ENCODE measurements at places on chromosomes 2 and 18.

- DNase-seq, result peak; percentile 51
Measured at GRCh38 chr2:240368781-240369331, 66.6 kb upstream of the GPC1 start.

DNA sequence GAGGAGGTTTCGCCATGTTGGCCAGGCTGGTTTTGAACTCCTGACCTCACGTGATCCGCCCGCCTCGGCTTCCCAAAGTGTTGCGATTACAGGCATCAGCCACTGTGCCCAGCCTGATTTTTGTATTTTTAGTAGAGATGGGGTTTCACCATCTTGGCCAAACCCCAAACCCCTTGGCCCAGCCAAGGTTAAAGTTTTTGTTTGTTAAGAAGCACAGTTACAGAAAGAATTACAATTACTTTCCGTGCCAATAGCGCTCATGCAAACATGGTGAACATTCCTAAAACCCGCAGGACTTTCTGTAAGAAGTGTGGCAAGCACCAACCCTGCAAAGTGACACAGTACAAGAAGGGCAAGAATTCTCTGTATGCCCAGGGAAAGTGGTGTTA, 26.1 kb downstream of the ITSN2 start:
- DNase-seq, result no peak

DNA sequence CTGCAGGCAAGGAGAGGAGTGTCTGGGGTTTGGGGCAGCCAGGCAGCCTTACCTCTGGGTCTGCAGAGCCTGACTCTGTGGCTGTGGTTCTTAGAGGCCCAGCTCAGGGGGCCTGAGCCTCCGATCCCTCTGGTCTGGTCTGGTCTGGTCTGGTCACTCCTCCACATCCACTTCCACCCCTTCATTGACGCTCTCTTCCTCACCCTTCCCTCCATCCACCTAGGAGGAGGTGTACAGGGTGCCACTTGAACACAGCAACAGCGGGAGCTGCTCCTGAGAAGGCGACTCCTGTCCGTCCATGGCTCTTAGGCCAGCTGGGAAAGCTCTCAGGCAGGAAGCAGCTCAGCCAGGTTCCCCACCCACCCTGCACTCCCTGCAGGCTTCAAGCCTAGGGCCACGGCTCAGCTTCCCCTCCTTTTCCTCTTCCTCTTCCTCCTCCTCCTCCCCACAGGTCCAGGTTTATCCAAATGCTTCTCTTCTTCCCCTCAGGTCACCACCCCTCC, 16.9 kb downstream of the GPR55 start:
- DNase-seq, result peak; percentile 49

DNA sequence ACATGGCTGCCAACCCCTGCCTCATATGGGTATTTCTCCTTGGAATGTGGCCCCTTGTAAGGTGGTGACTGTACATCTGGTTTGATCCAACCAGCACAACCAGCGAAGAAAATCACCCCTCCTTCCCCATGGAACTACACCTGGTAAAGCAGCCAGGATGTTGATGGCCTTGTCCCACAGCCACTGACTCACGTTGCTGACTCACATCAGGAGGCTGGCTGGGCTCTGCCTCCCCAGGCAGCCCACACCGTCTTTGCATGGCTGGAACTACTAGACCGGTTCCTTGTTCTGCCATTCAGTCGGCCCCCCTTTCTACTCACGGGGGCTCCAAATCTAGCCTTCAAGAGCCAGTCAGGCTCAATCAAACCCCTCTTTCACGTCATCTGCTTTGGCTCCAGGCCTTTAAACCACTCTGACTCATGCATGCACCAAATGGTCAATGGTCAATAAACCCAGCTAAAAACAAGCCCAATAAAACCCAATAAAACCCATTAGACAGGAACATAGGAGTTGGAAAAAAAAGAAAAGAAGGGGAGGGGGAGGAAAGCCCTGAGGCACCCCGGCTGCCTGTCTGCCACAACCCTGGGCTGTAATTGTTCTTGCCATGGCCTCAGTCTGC, 114.8 kb downstream of the PLB1 start:
- DNase-seq, result no peak

DNA sequence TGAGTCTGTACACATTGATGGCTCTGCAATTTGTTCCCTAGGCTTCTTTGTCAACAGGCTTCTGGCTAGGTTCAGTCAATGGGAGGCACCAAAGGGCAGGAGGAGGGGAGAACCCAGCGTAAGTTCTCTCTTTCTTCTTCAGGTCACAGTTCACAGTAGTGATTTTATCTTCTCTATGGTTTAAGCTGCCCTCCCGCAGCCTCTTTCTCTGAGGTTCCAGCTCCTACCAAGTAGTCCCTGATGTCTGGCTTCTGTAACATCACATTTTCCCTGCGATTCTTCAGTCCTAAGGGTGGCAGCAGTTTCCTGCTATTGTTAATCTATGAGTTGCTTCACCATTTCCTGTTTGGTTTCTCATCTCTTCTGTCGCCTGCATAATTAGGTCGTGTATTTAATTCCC, 107.4 kb downstream of the CPO start:
- peak; percentile 59 for DNase-seq

DNA sequence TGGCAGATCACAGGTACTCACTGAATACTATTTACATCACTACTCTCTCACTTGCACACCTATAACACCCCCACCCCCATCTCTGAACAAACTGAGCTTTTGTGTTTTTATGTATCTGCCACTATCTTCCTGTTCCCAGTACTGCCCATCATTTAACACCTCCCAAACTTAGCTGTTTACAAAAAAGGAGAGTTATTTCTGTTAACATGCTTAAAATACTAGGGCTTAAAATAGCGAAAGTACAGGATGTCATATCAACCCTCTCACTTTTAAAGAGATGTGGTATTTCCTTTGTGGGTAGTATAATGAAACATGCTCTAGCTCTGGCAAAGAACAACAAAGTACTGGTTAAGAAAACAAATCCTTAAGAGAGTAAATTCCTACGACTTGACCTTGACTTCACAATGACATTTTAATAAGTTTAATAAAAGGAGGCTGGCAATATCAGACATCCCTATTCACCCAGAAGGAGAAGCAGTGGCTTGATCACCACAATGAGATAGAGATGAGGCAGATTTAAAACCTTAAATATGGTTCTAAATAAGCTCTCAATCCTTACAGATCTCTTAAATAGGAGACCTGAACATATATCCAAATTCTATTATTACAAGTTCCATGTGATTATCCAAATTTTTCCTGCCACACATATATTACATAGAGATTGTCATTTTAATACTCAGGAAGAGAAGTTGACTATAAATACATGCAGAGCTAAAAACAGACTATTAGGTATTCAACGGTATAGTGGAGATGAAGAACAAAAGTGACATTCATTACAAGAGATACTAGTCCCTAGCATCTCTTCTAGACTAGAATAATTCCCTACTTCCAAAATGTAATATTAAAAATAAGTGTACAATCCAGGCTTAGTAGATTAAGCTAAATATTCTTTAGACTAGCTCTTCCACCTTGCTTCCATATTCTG, 36.9 kb downstream of the TRAK2 start:
- DNase-seq, result no peak

DNA sequence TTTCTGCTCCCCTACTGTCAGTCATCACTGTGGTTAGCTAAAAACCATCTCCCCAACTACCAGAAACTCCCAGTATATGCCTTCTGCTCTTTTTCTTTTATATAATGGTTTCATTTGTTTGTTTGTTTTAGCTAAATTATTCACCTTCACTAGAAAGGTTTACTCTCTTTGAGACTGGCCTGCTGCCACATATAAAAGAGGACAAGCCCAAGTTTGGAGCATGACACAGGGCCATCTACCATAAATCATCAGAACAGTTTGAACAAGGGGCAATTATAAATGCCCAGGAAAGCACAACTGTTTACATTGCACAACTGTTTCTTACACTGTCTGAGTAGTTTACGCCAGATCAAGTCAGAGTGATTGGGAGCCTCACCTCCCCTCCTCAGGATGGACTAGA, 471.0 kb upstream of the PIK3C3 start:
- peak; percentile 96 for DNase-seq

DNA sequence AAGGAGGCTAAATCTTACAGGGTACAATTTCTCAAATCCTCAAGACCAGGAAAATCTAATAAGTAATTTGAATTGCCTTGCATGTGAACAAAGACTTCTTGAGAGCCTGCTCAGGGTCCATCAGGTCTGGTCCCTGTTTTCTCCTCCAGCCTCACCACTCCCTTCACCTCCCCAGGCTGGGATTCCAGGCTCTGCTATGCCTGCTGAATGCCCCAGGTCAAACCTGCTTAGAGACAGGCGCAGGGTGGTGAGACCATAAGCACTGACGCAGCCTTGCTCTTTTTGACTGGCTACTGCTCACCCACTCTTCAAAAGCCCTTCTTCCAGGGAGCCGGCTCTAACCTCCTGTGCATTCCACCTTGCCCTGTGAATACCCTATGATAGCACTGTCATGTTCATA, 356.4 kb upstream of the ACVR2A start:
- DNase-seq, result no peak

DNA sequence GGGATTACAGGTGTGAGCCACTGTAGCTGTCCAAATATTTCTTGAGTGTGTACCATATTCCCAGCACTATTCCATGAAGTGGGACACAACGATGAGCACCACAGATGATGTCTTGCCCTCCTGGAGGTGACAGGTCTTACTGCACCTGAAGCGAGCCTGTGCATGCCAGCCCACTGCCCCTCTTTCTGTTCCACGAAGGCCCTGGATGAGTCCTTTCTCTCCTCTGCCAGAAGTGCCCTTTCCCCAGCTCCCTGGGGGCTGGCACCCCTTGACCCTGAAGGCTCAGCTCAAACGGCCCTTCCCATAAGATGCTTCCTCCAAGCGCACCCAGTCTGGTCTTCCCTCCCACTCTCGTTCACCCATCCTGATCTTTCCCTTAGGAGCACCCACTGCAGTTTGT, 5.5 kb downstream of the ATP6V1B1 start:
- DNase-seq, result no peak

DNA sequence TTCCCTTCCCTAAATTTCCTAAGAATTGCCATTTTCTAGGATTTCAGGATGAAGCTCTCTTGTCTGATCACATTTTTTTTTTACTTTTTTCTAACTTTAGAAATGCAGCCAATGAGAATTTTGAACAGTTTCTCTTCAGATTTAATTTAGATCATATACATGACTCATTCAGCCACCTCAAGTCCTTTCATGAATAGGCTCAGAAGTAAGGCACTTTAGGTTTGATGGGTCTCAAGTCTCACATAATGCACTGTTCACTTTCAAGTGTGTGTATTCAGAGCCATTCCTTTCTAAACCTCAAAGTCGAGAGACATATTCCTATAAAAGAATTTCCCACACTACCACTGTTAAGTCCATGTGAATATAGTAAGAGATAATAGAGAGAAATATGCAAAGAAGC, 614.1 kb upstream of the VRK2 start:
- no peak for DNase-seq

DNA sequence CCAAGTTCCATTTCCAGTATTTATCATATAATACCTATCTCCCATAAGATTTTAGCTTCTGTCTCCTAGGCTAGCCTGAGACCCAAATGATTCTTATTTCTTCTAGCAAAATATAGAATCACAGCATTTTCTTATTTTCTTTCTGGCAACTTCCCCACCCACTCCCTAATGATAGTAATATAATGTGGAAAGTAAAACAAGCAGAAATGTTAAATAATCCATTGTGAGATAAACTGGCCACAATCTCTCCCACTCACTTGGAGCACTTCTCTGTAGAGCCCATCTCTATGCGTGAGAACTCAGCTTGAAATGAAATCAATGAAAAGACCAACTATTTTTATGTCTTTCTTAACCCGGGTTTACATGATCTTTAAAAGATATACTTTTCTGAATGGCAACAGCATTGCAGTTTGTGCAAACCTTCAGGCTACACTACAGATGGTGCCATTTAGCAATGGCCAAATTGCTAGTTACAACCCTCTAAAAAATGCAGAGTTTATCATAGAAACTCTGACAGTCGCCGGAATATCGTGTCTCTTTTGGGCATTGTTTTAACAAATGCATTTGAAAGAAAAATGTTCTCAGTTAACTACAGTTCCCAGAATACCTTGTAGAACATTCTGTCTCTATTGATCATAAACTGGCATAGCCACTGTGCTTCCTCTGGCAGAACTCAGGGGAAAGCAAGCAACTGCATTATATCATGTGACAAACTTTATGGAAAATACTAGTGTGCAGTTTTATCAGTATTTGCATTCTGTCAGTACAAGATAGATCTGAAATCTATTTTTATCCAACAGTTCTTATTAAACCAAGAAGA, 1407.4 kb upstream of the ZEB2 start:
- no peak for DNase-seq

GRCh38 chr18:32975163-32975436, 202.3 kb upstream of the KLHL14 start:
- DNase-seq, result peak; percentile 63

GRCh38 chr2:189348369-189348768, 92.9 kb upstream of the WDR75 start:
- DNase-seq, result no peak

DNA sequence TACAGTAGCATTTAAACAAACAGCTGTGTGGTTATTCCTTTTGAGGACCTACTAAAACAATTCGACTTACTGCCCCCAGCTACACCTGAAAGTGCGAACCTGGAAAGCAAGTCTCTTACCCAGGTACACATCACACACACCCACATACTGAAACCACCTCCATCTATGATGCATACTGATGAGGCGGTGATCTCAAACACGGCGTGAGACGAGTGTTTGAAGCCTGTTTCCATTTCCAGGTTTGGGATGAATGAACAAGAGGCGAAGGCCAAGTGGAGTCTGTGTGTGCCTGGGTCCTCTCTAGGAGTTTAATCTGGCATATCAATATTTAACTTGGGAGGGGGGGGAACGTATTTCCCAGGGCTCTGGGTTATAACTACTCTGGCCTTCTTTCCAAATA, 1.6 kb downstream of the TMEM185B start:
- no peak for DNase-seq

DNA sequence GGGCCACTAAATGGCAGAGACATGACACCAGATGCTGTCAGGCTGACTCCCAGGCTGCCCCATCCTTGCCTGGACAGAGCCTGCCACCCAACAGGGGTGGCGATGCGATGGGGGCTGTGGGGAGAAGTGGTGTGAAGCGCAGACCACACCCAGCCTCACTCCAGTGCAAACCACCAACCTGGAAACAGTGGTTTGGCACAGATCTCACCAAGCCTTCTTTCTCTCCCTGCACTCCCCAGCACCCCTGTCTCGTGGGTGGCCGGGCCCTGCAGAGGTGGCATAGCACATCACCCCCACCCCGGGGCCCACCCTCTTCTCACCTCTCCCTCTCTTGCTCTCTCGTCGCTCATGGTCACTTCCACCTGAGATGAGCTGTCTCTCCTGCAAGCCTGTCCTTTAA, 32.6 kb downstream of the CIB4 start:
- DNase-seq, result no peak

GRCh38 chr2:69989441-69990105, 28.1 kb upstream of the ASPRV1 start:
- DNase-seq, result no peak
